ENCODE measurements at places on chromosomes 4 and X.
A peak's percentile ranks its signal among the peaks of the same experiment; 100 is the strongest.

DNA sequence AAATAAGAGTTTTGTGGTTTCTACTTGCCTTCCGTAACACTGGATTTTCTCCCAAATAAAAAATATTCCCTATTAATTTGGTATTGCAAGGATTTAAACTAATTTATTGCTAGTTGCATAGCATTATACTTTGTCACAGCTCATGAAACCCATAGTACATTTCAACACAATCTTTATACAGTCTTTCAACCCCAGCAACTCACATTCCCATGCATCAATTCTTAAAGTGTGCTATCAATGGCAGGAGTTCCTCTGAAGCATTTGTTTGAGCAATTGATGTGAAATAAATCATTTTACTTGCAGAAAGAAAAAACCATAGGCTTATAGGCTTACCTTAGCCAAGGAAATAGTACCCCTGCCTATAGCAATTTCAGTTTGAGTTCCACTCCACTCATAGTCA lies 251.9 kb downstream of the PAPSS1 start:
- no peak for DNase-seq

DNA sequence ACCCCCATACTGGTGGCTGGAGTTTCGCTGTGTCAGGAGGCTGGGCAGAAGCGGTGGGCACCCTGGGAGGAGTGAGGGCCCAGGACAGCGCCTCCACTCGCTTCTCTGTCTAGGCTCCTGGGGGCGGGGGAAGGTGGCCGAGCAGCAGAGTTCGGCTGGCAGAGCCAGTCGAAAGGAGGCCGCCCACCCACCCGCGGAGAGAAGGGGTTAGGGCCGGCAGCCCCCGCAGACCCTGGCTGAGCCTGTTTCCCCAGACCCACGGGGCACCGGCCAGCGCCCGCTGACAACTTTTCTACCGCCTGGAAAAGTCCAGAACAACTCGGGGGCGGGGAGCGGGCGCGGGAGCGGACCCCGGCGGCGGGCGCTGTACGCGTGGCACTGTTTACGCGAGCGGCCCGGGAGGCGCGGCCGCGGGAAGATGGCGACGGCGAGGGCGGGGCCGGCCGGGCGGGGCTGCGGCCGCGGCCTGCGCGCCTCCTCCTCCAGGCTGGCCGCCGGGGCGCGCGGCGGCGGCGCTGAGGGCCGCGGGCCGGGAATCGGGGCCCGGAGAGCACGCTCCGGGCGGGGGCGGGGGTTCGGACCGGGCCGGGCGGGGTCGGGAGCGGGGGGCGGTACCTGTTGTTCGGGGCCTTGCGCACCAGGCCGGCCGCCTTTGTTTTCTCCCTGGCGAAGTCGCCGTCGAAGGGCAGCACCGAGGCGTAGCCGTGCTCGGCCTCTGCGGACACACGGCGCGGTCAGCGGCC lies 628 bp downstream of the MXD4 start:
- no peak for DNase-seq

- peak; percentile 6 for DNase-seq
These were observed 77.6 kb upstream of the RAB40AL start for GRCh38 chrX:102859550-102859871.

GRCh38 chr4:156594624-156595023 lies 377.0 kb downstream of the PDGFC start:
- DNase-seq: peak; percentile 19
